Left renal cortex interstitium (tissue), 4 donors: ENCODE measurements at places on chromosomes 16 and 17. TPM values are rescaled to one million over a fixed set of nuclear protein-coding genes. Genes with fewer than 3 reads are reported as not detected.

DNA sequence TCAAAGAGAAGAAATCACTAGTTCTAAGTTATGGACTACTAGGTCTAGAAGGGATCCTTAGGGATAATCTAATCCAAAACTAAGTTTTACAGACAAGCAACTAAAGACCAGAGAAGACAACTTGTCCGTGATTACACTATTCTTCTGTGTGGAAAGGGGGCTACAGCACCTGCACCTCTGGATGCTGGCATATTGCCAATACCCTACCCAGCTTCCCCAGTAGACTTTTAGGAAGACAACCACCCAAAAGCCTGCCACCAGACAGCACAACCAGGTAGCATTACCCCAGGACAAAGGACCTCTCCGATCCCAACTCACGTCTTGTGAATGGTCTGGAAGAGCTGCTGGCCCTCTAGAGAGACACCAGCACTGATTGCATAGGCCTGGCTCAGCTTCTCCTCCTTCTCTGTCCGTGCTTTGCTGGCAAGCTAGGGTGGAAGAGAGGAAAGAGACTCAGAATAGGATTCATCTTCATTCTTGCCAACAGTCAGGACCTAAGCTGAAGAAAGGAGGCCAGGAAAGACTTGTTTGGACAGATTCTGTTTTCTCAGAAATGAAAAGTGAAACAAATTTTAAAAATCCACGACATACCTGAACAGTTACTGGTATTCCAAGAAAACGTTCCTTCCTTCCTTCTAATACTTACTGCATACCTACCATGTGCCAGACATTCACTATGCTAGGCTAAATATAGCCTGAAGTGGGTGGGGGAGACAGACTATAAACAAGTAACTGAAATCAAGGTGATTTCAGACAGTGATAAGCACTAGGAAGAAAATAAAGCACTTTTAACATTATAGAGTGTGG, 25.3 kb upstream of the TMEM101 start:
- DNase-seq = no peak

- no peak for DNase-seq
These were observed 29.3 kb upstream of the SMIM36 start for GRCh38 chr17:55540414-55541091.

DNA sequence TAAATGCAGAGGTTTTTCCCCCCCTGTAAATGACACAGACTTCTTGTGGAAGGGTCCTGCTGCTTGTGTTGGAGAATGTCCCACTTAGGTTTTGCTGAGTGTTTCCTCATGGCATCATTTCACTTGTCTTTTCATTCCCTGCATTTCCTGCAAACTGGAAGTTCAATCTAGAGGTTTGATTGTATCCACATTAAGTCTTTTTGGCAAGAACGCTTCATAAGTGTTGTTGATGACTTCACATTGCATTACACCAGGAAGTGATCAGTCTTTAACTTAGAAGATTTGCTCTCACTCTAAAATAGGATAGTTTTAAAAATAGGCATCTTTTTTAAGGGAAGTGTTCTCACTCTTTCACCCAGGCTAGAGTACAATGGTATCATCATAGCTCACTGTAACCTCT, 67.2 kb downstream of the RPTOR start:
- no peak for DNase-seq

DNA sequence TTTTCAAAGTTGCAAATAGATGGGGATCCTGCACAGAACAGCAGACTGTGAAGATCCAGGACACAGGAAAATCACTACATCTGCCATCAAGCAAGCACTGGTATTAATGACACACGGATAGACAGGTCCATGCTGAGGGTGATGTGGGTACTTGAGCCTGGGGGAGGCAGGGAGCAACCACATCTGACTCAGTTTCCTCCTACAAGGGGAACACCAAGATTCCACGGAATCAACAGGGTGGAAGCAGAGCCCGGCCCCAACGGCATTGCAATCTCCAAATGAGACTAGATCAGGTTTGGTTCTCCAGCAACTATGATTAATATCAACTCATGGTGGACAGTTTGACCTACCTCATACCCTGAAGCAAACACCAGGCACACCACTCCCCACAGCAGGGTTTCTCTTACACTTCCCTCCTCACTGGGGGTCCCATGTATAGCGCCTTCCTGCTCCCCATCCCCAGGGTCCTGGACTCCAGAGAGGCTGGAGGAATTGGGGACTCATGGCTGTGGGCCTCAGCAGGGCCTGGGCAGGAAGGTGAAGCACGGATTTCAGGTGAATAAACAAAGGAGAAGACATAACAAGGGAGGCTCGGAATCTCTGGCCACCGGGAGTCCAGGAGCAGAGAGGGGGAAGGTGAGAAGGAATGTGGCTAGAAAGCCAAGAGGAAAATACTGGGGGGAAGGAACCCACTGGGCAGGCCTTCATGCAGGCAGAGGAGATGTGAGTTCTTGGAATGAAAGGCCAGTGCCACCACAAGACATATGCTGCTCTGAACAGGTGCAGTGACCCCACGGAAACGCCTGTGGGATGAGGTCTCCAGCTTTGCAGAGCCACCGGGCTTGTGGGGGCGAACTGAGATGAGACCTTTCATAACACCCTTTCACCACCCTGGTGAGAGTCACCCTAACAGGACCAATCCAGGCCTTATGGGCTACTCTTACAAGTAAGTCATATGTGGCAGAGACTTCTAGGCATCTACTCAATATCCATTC, 29.5 kb upstream of the PIK3R6 start:
- no peak for DNase-seq

DNA sequence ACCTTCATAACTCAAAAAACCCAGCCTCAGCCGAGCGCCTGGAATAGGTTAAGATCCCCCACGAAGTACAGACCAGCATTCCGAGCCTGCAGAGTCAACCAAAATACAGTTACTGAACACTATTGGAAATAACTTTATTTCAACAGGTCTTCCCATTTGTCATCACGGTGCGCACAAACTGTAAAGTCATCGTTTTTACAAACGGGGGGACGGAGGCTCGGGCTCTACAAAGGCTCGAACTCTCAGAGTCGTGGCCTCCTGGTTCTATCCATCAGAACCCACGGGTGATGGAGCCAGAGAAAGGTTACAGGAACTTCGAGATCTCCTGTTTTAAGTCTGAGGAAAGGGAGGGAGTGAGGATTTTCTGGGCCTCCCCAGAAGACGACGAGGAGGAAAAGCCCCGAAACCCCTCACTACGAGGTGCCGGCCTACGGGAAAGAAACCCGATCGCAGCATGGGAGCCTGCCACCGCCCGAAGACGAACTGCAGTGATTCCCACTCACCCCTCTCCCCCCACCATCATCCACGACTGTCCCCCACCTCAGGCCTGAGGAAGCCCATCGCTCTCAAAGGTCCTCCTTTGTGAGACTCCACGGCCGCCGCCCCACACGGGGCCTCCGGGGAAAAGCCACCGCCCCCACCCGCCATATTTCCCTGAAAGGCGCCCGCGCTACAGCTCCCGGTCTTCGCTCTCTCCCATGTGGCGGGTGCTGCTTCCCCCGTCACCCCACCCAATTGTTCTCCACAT, 917 bp downstream of the YWHAE start:
- peak; percentile 67 for DNase-seq

DNA sequence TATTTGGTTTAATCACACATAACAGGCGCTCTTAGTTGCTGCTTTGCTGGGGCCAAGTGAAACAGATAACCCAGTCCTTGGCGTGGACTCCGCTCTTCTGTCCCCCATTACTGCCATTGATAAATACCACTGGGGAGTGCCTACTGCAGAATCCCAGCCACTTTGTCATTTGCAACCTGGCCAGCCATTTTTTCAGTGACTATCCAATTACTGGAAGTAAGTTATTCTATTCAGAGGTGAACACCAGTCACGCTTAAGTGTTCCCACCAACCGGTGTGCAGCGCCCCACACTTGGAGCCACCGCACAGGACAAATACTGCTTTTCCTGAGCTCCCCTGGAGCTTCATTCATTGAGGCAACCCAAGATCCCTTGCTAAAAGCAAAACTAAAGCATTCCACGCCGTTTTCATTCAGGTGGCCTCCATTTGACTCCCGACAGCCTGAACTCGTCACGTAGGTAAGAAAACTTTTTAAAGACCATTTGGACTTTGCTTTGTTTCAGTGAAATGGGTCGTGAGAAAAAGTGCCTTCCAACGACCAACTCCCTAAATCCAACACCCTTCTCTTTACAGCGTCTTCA, 1.8 kb downstream of the USP7 start:
- DNase-seq = no peak

GRCh38 chr17:67221062-67221998, 23.7 kb downstream of the HELZ start:
- DNase-seq = no peak

GRCh38 chr17:67682196-67682595, 35.5 kb upstream of the NOL11 start:
- DNase-seq = no peak

- DNase-seq = no peak
These were observed 9.4 kb downstream of the METTL9 start for GRCh38 chr16:21608639-21609328.

GRCh38 chr16:15942931-15943690, 6.3 kb upstream of the ABCC1 start:
- no peak for DNase-seq

GRCh38 chr17:48101012-48101720, at the start of gene CBX1:
CBX1 (minus strand) TSS chr17:48101478; CDS start chr17:48077004, 24,474 bp downstream.
- peak; percentile 88 for DNase-seq

DNA sequence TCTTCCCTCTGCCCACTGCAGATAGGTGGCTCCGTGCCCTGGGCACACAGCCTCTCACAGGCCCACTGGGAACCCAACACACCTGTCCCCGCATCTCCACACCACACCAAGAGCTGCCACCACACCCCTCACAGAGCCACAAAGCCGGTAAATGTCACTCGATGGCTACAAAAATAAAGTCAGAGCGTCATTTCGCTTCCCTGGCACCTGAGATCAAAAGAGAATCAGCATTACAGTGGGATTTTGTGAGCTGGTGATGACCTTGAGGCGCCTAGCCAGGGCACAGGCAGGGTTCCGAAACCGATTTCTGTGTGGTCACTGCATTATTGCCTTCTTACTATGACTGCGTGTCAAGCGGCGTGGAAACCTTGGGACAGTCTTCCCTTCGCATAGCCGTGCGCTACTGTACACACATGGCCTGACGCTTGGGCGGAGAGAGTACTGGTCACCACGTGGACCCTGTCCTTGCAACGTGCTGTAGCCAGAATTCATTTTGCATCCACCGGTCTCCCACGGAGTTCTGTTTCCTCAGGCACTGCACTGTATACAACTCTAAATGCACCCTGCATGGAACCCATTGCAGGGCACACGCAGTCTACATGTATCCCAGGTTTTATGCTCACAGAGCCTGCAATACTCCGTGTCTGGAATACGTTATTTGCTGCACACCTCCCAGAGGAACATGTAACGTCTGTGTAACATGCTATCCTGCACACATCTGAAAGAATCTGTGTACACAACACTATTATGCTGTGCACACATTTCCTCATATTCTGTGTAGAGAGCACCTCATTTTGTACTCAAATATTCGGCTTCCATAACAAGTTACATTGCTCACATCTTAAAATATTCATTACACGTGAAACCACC, 5.8 kb upstream of the FOXF1 start:
- DNase-seq = no peak

DNA sequence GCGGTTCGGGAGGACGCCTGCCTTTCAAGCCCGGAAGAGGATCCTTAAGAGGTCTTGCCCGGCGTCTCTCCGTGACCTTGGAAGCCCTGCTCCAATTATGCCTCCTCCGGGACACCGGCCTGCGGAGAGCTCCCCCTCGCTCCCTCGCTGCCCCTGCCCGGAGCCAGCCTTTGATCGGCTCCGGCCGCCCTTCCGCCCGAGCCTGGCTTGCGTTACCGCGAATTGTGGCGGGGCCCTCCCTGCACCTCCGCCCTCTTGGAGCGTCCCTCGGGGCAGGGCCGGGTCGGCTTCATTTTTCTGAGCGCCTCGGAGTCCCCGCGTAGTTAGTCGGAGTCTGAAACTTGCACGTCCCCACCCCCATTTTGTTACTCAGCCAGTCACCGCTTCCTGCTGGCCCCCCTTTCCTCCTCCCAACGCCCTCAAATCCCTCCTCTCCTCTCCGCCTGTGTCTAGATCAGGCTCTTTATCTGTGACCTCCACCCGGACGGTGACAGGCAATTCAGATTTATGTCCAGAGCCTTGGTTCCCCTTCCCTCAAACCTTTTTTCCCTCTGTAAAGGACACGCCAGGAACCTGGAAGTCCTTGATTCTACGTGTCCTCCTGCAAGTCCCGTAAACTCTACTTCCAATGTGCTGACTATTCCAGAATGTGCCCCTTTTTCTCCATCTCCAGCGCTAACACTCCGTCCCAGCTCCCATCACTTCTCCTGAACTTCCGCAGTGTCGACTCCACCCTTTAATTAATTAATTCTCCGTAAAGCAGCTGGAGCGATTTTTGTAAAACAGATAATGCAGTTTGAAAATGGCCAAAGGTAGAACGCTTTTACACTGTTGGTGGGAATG, 569 bp upstream of the RABEP2 start:
- DNase-seq = peak; percentile 79

Gene KRTAP9-2
- polyA plus RNA-seq = not detected
